ENCODE measurements at places on chromosomes 6 and 20.

GRCh38 chr6:12403201-12403826, 113.2 kb downstream of the EDN1 start:
- no peak for DNase-seq

DNA sequence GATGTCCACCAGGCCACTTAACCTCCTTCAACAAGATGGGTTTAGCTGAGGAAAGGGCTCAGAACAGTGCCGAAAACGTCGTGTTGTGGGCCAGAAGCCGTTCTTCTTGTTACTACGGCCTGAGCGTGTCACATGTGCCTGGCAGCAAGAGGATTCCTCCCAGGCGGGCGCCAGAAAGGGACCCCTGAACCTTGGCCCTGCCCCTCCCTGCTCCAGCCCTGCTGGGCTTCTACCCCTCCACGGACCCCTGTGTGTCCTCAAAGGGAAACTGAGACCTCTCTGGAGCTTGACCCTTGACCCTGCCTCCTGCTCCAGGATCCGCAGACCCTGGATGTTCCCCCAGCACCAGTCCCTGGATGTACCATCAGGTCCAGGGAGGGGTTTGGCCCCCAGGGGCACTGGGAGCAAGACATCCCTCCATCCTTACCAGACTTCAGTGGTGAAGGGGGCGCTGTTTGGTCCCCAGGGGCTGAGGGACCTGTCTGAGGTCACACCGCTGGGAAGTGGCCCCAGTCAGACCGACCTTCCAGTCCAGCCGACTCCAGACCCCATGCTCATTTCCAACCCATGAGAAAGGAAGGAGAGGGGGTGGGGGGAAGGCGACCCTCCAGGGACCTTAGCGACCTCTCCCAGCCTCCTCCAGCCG, 10.1 kb downstream of the HRH3 start:
- DNase-seq: no peak

- no peak for DNase-seq
Measured at GRCh38 chr6:89254569-89254968, 37.4 kb upstream of the GABRR1 start.

- DNase-seq: peak; percentile 26
Measured at GRCh38 chr20:49276161-49276960, 1.5 kb downstream of the ZNFX1 start.

DNA sequence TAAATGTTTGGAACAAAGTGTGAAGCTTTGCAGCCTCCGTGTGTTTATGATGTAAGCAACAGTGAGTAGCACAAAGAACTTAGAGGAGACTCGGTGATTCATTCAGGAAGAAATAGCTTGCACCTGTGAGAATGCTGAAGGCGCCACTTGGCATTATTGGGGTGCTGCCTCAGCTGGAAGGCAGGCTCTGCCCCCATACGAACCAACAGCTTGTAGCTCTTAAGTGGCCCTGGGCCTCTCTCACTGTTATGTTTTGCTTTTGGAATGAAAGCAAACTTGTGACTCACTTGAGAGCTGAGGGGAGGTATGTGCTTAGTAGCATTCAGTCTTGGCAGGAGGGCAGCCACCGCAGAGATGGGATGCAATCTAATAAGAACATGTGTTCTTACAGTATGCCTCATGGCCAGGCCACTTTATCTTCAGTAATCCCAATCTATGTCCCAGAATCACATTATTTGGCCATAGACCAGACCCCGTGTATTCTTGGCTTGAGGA, 310.7 kb downstream of the EYA4 start:
- no peak for DNase-seq

- DNase-seq: no peak
Measured at GRCh38 chr6:84086545-84087429, 53.2 kb downstream of the MRAP2 start.

GRCh38 chr6:116773886-116774285, 8.4 kb upstream of the FAM162B start:
- no peak for DNase-seq

GRCh38 chr20:57391439-57392301, 474 bp downstream of the RBM38 start:
- DNase-seq: no peak

GRCh38 chr6:34273242-34273805, 24.5 kb upstream of the SMIM29 start:
- no peak for DNase-seq

- no peak for DNase-seq
Measured at GRCh38 chr20:44089987-44090674, 96.9 kb downstream of the JPH2 start.

DNA sequence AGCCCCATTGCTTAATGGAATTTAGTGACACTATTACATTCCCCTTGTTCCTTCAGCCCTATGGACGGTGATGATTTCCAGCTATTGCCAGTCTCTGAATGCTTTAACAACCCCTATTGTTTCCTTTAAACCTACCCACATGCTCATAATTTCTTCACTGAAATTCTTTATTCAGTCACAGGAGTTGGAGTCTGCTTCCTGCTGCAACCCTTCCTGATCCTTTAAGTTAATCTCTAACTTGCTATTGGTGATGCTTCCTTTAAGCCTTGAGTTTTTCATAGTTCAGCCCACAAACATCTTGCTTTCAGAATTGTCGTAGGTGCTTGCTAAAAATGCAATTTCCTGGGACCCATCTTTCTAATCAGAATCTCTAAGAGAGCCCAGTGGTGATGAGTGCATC, 66.3 kb upstream of the TNFAIP3 start:
- DNase-seq: no peak

GRCh38 chr6:108559884-108560462, 744 bp upstream of the FOXO3 start:
- no peak for DNase-seq

DNA sequence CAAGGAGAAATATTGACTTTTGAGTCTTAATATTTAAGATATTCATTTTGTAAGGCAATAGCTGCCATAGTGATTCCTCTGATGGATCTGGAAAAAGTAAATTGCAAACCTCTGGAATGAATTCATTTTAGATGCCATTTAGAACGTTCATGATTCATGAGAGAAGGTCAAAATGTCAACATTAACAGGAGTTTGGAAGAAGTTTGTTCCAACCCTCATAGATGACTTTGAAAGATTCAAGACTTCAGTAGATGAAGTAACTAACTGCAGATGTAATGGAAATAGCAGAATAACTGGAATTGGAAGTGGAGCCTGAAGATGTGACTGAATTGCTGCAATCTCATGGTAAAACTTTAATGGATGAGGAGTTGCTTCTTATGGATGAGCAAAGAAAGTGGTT, 100.9 kb upstream of the CCN2 start:
- no peak for DNase-seq

DNA sequence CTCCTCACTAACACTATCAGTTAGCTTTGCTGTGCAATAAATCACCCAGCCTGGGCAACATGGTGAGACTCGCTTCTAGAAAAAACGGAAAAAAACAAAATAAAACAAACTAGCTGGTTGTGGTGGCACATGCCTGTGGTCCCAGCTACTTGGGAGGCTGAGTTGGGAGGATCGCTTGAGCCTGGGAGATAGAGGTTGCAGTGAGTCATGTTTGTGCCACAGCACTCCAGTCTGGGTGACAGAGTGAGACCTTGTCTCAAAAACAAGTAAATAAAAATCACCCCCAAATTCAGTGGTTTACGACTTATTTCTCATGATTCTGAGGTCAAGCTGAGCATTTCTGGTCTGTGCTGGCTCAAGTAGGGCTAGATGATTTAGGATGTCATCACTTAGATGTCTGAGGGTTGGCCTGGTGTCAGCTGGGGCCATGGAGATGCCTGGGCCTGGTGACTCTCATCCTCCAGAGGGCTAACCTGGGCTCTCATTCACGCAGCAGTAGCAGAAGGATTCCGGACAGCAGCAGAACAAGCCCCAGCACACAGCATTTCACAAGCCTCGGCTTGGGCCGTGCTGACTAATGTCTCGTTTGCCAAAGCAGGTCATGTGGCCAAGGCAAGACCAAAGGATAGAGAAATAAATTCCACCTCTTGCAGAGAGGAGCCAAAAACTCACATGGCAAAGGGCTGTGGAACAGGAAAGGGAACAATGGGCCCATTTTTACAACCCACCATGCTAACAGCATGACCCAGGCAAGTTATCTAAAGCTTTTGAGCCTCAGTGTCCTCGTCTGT, 32.5 kb downstream of the MGME1 start:
- DNase-seq: no peak

DNA sequence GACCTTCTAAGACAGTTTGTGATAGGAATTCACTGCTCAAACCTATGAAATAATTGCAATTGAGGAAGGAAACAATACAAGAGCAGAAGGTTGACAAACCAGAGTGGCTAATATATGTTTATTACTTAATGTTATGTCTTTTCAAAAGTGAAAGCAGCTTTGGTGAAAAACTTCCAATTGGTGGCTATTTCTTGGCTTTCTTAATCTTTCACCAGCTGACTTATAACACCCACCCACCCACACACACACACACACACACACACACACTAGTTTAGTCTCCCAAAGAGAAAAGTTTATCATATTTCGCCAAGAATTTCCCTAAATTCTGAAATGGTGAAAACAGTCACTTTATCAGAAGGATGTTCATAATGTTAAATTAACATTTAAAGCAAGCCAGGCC, 583.5 kb downstream of the EYS start:
- DNase-seq: no peak

GRCh38 chr6:30122515-30122914, 9.6 kb upstream of the TRIM31 start:
- no peak for DNase-seq

- no peak for DNase-seq
Measured at GRCh38 chr6:50832912-50833311, 14.2 kb downstream of the TFAP2B start.

DNA sequence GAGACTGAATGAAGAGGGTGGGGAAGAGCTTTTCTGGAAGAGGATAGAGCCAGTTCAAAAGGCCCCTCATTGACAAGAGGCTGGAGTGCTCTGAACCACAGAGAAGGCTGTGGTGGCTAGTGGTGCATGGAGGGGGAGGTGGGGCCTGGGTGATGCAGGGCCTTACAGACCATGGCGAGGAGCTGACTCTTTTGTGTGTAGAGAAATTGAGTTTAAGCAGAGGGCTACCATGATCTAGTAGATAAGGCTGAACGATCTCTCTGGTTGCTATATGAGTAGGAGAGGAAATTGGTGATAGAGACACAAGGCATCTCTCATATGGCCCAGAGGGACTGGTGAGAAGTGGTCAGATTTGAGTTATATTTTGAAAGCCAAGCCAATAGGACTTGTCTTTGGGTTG, 137.6 kb downstream of the UST start:
- DNase-seq: no peak

DNA sequence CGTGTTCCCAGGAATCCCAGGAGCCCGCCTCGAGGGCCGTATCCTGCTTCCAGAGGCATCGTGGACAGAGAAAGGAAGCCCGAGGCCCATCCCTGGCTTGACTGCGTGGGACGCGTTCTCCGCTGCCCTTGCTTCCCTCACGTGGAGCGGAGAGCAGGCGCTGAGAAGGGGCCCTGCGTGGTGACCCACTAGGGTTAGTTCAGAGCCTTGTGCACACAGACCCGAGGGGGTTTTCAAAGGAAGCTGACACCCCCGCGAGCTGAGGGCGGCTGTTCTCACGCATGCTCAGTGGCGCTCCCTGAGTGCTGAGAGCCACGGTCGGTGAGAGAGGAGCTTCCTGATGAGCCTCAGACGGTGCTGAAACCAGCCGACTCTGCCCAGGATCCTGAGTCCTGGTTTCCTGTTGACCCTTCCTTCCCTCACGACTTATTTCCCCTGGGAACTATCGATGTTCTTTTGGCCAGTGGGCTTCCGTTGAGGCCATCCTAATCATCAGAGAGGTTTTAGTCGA, 28.9 kb upstream of the CCR6 start:
- peak; percentile 83 for DNase-seq

- DNase-seq: no peak
Measured at GRCh38 chr6:154763650-154764049, 30.4 kb downstream of the SCAF8 start.

DNA sequence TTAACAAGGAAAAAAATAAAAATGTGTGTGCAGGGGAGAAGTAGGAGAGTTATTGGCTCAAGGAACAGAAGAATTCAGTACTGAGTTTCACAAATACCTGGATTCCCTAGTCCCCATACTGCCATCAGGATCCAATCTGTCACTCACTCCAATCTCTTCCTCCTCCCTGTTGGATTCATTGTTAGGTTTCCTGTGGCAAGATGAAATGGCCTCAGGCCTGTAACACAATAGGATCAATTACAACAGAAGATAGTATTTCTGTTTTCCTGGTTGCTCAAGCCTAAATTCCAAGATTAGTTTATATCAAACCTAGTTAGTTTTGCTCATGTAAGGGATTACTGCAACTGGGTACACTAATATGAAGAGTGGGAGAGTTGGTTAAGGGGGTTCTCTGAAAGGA, 24.4 kb downstream of the HCRTR2 start:
- no peak for DNase-seq

- DNase-seq: no peak
Measured at GRCh38 chr6:24721461-24722215, 2.7 kb upstream of the C6orf62 start.

DNA sequence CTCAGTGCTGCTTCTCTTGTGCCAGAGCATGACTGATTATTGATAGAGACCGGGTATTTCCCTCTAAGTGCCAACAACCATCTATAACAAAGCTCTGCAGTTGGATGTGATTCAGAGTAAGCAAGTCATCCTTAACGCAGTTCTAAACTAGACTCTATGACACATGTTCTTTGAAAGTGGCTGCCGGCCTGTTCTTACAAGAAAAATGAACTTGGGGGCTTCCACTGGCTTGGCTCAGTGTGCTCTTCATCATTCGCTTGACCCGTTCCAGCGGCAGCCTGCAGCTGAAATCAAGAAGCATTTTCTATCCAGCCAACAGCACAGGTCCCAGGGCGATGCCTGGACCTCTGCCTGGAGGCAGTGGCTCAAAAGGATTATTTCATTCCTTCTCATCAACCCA, 29.8 kb downstream of the GFOD1 start:
- DNase-seq: no peak

DNA sequence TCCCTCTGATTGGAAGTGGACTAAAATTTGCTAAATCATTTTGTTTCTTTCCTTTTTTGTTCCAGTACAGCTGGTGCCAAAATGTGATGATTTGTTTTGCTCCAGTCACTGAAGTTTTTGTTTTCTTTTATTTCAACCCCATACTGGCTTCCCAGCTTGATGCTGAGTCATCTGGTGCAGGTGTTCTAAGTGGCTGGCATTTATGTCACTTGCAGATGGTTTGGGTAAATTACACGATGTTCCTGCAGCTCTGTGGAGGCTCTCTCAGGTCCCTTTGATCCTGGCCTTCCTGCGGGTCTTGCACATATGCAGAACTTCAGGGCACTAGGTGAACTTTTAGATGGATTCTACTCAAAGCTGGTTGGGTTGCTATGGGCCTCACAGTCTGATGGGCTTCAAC, 577.7 kb downstream of the HAO1 start:
- DNase-seq: no peak

GRCh38 chr6:162998777-162999176, 271.0 kb downstream of the PACRG start:
- no peak for DNase-seq

All from effector memory CD4-positive, alpha-beta T cell (primary cell).